Muscle of back (tissue), 13 donors: ENCODE measurements at places on chromosomes 7 and 10. TPM values are rescaled to one million over a fixed set of nuclear protein-coding genes. Genes with fewer than 3 reads are reported as not detected.

GRCh38 chr7:42342381-42342780 lies 105.4 kb upstream of the GLI3 start:
- no peak for DNase-seq

GRCh38 chr10:75505840-75506506 lies 74.5 kb downstream of the LRMDA start:
- no peak for DNase-seq

DNA sequence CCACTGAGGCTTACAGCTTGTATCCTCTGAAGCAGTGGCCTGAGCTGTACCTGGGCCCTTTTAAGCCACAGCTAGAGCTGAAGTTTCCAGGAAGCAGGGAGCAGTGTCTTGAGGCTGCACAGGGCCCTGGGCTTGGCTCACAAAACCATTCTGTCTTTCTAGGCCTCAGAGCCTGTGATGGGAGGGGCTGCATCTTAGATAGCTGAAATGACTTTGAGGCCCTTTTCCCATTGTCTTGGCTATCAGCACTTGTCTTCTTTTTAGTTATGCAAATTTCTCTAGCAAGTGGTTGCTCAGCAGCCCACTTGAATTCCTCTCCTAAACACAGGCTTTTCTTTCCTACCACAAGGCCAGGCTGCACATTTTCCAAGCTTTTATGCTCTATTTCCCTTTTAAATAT lies 864.2 kb downstream of the REEP3 start:
- DNase-seq, result no peak

DNA sequence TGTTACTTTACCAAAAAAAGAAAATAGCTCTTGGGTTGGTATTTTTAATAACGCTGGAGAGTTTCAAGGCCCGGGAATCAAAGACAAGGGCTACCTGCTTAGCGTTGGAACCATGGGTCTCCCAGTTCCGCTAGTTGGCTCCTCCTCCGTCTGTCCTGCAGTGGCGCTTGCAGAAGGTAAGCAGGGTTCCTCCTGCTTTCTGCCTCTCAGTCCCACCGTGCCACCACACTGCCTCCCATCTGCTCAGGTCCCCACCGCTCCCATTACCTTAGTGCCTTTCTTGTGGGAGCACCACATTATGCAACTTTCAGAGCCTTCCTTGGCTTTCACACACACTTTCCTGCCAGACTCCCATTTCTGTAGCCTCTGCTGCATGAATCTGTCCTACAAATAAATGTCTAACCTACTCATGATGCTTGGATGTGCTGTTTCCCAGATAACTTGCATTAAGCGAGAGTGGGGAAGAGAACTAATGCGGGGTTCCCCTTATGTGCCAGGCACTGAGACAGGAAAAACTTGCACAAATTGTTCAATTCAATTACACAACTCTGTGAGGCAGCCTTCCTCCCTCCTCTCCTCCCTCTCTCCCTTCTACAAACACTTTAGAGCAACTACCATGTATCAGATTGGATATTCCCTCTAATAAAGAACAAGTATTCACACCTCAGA lies 124.5 kb downstream of the AOAH start:
- DNase-seq, result no peak

GRCh38 chr10:110802551-110803238 lies 69.0 kb upstream of the PDCD4 start:
- no peak for DNase-seq

GRCh38 chr10:49237985-49238384 lies 49.8 kb upstream of the TMEM273 start:
- DNase-seq, result no peak

FAM20C gene
- 21.4 TPM for polyA plus RNA-seq

SLC16A12 gene
- polyA plus RNA-seq, result 1.9 TPM

SERPINE1 gene
- polyA plus RNA-seq, result 4.8 TPM

ACSM6 gene
- not detected for polyA plus RNA-seq

ZNF32 gene
- 51.8 TPM for polyA plus RNA-seq

FAM131B gene
- polyA plus RNA-seq, result 2.6 TPM
